NCI-H1092 (cell line): ENCODE measurements at places on chromosomes 2 and 18.

DNA sequence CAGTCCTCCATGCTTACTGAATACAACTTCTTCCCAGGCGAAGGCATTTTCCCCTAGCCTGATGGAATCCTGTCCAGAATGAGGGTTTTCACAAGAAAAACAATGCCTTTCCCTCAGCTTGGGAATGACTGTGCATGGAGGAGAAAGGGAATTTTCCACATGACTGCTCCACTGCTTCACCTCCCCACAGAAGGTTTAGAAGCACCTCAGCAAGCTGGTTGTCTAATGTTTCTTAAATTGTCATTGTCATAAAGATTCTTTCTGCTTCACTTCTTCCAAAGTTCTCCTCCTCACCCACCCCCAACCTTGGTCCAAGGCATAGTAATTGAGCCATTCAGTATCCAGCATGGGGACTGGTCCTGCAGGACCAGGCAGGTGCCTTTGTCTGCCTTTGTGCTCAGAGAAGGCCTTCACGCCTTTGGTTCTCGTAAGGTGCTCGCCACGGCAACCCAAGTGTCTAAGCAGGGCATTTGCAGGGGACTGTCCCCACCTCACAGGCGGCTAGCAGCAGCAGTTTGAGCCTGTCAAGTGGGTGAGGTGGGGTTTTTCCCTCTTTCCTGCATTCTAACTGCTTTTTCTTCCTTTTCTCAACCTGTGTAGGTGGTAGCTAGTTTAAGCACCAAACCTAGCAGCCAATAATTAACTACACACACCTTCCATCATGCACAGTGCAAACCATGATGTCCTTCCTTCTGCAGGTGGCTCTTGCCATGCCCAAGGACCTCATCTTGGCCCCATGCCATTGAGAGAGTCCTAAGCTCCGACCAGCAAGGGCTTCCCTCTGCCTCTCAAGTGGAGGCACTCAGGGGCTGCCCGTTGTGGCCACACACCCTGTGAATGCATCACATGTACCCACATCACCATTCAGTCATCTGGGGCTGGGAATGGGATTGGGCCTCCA is 65.7 kb upstream of the BCL2L11 start:
- no peak for DNase-seq

DNA sequence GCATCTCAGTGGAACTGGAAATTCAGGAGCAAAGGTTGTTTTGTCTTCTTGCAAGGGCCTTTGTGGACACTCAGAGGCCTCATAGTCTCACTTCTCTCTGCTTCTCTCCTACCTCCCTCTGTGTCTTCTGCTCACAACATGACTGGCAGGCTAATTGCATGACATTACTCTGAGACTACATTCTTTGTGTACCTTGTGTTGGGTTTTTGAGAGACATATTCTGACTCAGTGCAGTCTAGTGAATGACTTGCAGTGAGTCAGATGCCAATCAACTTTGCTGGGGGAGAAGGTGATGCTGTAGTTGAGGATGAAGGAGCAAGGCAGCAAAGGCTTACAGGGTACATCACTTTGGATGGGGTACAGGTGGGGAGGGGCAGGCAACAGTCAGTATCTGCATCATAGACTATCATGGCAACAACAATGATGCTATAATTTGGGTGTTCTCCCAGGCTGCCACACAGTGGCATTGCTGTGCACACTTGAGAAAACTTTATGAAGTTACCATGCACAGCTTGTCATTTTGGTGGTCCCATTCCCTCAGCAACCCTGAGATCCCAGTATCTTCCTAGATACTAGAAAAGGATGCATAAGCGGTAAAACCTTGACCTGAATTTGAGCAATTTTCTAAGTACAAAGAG is 69.3 kb upstream of the SLC16A14 start:
- DNase-seq = no peak

GRCh38 chr2:206837775-206838174 is 72.4 kb downstream of the FASTKD2 start:
- no peak for DNase-seq

DNA sequence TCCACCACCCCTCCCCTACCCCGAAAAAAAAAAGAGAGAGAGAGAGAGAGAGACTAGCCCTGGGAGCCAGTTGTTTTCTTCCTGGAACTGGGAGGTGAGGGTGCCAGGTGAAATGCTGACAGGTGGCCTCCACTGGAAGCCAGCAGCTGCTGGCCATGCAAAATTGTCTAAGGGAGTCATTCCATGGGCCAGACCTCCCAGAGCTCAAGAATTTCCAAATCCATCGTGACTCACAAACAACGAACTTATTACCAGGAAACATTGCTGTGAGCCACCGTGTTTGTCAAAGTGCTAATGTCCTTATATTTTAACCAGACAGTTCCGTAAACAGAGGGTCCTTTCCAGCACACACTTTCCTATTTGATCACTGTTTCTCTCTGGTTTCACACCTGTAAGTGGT is 68.5 kb upstream of the PID1 start:
- DNase-seq = no peak

- DNase-seq = no peak
Measured at GRCh38 chr2:80300954-80301353, 3.6 kb downstream of the LRRTM1 start.

GRCh38 chr2:173240083-173240482 is 114.6 kb upstream of the CDCA7 start:
- DNase-seq = no peak
